Stimulated activated CD4-positive, alpha-beta T cell treated with anti-CD3 and anti-CD28 coated beads, Interleukin-15, amount 100 ng/mL, for 1 hour (primary cell): ENCODE measurements at places on chromosomes 13 and 19.

DNA sequence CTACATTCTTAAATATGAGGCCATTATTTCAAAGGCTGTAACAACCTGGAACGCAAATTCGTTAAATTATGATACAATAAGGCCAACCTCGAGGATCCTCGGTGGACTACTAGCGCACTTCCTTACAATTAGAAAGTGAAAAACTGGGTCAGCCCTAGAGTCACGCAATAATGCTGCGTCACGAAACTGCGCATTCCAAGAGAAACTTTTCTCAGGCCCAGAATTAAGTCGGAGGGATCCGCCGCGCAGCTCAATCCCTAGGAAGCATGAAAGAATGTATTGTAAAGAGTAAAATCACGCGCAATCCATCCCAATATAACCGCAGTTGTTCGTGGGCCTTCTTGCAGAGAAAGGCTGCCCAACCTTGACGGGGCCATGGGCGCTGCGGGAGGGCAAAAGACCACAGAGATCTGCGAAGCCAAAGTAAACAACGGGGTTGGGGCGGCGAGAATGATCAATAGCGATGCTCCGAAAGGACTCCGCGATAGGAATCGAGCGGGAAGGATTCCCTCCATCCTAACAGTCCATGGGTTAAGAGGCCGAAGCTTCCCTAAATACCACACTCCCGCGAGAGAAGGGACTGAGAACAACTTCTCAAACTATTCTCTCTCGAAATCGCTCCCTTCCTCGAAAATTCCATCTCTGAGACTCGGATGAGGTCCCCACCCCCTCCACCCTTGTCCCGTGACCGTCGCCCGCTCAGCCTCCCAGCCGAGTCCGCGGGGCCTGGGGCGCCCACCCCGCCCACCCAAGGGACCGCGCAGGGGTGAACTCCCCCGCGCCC, 564 bp downstream of the SPART start:
- DNase-seq = peak; percentile 3

GRCh38 chr13:74920361-74920760, 561.6 kb downstream of the TBC1D4 start:
- DNase-seq = no peak

GRCh38 chr19:30695171-30695875, 323.1 kb downstream of the ZNF536 start:
- no peak for DNase-seq

DNA sequence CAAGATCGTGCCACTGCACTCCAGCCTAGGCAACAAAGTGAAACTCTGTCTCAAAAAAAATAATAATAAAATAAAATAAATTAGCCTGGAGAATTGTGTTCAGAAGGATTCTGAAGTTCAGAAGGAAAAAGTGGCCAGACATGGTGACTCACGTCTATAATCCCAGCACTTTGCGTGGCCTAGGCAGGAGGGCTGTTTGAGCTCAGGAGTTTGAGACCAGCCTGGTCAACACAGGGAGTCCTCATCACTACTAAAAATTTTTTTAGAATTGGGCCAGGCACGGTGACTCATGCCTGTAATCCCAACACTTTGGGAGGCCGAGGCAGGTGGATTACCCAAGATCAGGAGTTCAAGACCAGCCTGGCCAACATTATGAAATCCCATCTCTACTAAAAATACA, 6.0 kb downstream of the RDH8 start:
- DNase-seq = no peak

DNA sequence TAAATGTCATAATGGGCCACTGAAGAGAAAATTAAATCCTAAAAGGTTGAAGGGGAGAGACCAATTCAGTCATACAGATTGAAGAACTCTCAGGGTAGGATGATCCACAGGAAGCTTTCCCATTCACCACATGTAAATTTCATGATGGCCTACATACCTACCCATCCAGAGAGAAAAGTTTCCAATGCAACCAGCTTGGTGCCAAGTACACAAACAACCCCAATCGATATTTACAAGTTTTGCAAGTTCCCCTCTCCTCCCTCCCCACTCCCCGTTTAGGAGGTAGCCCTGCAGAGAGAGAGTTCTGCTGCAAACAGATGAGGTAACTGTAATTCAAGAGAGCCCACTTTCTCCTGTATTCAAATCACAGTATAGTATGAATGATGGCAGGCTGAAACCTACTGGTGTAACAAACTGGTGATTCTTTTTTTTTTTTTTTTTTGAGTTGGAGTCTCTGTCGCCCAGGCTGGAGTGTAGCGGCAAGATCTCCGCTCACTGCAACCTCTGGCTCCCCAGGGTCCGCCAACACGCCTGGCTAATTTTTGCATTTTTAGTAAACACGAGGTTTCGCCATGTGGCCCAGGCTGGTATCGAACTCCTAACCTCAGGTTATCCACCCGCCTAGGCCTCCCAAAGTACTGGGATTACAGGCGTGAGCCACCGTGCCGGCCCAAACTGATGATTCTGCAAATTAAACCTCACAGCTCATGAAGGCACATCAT, 14.4 kb downstream of the FOXO1 start:
- DNase-seq = no peak

GRCh38 chr13:41542281-41542680, 84.9 kb downstream of the RGCC start:
- no peak for DNase-seq

- no peak for DNase-seq
Observed at GRCh38 chr13:80884056-80884785, 543.3 kb upstream of the SPRY2 start.

GRCh38 chr19:17754634-17755442, 3.6 kb downstream of the FCHO1 start:
- no peak for DNase-seq

DNA sequence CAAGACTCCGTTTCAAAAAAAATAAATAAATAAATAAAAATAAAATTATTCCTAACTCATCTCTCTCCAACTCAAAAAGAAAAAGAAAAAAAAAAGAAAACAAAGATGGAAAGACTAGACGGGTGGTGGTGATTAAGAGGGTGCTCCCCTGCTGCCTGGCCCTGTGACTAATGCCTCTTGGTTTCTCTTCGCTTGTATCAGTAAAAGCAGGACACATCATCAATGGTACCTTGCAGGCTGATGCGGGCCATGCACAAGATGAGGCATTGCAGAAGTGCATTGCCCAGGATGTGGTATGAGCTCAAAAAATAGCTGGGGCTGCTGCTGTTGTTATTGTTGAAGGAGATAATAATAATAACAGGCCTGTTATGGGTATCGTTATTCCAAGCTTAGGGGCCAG, 14.6 kb downstream of the ACER1 start:
- no peak for DNase-seq

DNA sequence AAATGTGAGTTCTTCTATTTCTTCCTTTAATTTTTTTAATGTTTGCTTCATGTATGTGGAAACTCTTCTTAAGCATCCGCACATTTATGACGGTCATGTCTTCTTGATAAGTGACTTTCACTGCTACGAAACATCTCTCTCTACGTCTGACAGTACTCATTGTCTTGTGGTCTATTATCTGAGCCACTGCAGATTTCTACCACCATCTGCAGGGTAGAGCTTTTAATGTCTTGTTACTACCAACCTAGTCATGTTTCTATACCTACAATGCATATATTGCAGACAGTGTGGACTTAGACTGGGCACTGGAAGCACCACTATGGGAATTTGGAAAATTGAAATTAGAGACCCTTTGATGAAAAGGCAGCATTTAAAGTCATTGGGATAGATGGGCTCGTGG, 75.4 kb upstream of the ARHGEF7 start:
- no peak for DNase-seq

- no peak for DNase-seq
Observed at GRCh38 chr19:55304279-55304978, 20.6 kb downstream of the BRSK1 start.

GRCh38 chr13:33312150-33312860, 26.8 kb upstream of the STARD13 start:
- DNase-seq = no peak

DNA sequence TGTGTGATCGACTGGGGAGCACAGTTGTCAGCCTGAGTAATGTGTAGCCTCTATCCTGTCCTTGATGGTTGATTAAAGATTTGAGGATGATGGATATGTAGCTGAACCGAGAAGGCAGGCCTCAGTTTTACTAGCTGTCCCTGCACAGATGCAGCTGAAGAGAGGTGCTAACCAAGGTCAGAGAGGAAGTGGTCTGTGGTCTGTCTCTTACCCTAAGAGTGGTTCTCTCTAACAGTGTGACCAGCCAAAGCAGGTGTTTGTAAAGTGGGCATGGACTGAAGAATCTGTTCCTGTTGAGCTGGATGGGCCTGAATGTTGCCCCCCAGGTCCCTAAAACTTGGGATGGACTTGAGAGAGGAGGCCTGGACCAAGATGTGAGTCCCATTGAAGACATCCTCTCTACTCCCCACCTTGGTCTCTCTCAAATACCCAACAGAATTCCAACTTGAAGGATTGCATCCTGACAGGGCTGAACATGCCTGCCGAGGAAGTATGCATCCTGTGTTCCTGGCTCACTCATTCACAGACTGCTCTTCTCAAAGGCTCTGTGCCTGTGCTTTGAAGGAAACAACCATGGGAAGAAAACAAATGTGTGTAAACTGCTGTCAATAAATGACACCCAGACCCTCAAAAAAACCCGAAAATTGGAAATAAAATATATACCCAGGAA, 223.8 kb downstream of the MAB21L1 start:
- no peak for DNase-seq

- no peak for DNase-seq
Observed at GRCh38 chr13:77093735-77094134, 66.8 kb upstream of the FBXL3 start.

- DNase-seq = peak; percentile 61
Observed at GRCh38 chr19:41872775-41873647, 4.1 kb upstream of the CD79A start.

GRCh38 chr19:17948931-17949930, 16.4 kb downstream of the CCDC124 start:
- DNase-seq = no peak

DNA sequence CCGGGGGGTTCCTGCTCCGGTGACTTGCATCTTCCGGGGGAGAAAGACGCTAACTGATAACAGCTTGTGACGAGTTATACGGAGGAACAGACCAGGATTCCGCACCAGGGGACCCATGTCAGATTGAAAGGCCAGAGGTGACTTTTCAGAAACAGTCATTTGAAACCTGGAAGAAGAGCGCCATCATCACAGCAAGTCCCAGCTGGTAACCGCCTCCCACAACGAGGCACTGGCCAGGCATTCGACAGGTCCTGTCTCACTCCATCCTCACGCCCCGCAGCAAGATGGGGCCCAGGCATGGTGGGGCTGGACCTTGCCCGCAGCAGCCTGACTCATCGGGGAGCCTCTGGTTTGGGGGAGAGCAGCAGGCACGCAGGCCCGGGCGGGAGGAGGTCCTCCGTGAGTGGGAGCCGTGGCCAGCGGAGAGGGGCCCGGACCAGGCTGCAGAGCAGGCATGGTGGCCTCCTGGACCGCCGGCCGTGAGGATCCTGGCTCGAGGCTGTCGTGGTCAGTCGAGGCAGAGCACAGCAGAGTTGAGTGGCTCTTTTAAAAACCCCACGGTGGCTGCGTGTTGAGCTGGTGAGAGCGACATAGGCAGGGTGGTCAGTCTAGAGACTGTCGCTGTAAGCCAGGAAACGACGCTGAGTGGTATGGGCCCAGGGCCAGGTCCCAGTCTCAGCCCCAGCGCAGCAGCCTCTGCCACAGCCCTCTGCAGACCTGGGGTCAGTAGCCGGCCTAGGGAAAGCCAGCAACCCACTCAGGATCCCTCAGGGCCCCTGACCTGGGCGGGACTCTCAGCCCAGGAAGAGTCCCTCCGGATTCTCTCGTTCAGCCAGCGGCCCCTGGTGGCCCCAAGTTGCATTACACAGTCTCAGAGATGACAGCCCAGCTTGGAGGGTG, 94.9 kb upstream of the MCF2L start:
- peak; percentile 53 for DNase-seq

- DNase-seq = no peak
Observed at GRCh38 chr13:112332727-112333126, 43.4 kb upstream of the SPACA7 start.

- no peak for DNase-seq
Observed at GRCh38 chr13:110280985-110281688, 25.8 kb downstream of the COL4A1 start.

DNA sequence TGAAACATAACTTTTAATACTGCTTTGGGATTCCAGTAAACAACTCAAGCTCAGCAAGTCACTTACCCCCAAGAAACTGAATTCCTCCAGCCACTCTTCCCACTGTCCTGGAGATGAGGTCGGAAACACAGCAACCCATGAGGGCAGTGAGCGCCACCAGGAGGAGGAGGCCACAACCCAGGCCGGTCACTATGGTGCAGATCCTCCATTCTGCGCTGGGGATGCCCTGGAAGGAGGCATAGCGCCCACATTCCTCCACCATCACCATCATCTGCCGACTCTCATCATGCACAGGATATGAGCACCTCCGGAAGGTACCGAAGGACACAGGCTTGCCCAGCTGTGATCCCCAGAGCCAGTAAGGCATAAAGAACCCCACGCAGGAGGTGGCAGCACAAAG, 2.2 kb downstream of the LHFPL6 start:
- no peak for DNase-seq

GRCh38 chr13:28489524-28489931, 5.4 kb downstream of the FLT1 start:
- no peak for DNase-seq

GRCh38 chr19:35206379-35206778, 22.2 kb downstream of the FAM187B start:
- no peak for DNase-seq

GRCh38 chr19:39826311-39826945, 7.5 kb downstream of the DYRK1B start:
- DNase-seq = no peak

GRCh38 chr19:10418485-10419199, 1.7 kb upstream of the PDE4A start:
- no peak for DNase-seq

DNA sequence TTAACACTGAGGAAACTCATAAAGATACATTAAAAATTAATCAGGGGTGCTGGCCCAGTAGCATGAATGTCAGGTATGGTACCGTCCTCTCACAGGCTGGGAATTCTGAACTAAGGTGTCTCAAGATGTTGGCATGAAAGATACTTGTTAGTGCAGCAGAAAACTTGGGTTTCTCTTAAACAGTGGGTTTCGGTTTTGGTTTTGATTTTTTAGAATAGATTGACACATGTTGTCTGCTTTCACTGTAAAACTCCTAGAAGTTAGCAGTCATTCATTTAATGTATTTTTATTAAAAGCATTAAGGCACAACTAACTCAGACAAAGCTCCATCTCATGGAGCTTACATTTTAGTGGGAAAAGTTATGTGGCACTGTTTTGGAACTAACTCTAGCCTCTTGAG, 3.5 kb upstream of the OBI1 start:
- DNase-seq = no peak

- DNase-seq = no peak
Observed at GRCh38 chr13:95239283-95239682, 62.0 kb downstream of the ABCC4 start.

GRCh38 chr13:44906713-44907112, 82.6 kb downstream of the NUFIP1 start:
- no peak for DNase-seq

- DNase-seq = no peak
Observed at GRCh38 chr13:30398601-30399072, 23.7 kb upstream of the UBE2L5 start.

GRCh38 chr19:15292847-15293582, 39.3 kb downstream of the BRD4 start:
- no peak for DNase-seq
